ENCODE measurements at places on chromosomes 3 and 15.

DNA sequence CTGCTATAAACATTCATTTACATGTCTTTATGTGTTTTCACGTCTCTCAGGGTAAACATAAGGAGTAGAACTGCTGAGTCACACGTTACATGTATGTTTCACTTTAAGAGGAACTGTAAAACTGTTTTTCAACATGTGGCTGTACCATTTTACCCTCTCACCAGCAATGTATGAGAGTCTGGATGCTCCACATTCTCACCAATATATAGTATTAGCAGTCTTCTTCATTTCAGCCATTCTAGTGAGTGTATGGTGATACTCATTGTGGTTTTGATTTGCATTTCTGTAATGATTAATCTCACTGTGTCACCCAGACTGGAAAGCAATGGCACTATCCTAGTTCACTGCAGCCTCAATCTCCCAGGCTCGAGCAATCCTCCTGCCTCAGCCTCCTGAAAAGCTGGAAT is 37.1 kb downstream of the PHC3 start:
- no peak for DNase-seq

DNA sequence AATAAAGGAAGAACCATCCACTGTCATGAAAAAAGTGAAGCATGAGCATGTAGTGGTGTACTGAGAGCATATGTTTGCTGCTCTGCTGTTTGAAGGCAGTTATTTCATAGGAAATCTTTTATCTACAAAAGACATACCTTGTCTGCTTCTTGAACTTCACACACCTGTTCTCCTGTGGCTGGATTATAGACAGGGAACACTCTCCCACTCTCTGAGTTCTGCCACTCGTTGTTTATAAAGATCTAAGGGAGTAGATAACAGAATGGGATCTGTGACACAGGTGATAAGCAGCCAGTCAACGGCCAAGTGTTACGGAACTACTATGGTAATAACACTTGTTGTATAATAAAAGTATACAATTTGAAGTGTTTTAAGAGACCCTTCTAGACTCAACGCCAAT is 51.5 kb downstream of the ALDH1A2 start:
- no peak for DNase-seq

GRCh38 chr3:121998030-121998580 is 23.9 kb downstream of the ILDR1 start:
- DNase-seq: no peak

DNA sequence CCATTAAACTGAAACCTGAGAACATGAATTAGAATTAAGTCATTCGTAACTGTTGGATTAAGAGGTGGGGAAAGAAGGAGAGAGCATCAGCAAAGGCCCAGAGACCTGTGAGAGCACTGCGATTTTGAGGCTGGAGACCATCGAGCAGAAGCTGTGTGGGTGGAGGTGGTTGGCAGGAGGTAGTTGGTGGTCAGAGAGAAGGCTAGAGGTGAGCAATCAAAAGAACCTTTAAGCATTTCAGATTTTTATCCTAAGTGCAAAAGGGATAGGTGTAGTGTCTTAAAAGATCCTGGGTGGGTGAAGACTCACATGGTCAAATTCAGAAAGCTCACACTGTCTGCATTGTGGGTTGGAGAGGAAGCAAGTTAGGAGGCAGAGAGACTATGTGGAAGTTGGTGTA is 65.1 kb upstream of the TEX264 start:
- no peak for DNase-seq

- DNase-seq: peak; percentile 65
Measured at GRCh38 chr15:20356444-20356910, 185.1 kb downstream of the GOLGA6L6 start.

GRCh38 chr3:168094580-168094876 is 1.2 kb downstream of the GOLIM4 start:
- no peak for DNase-seq

- no peak for DNase-seq
Measured at GRCh38 chr3:139558351-139559266, 19.1 kb upstream of the RBP1 start.

DNA sequence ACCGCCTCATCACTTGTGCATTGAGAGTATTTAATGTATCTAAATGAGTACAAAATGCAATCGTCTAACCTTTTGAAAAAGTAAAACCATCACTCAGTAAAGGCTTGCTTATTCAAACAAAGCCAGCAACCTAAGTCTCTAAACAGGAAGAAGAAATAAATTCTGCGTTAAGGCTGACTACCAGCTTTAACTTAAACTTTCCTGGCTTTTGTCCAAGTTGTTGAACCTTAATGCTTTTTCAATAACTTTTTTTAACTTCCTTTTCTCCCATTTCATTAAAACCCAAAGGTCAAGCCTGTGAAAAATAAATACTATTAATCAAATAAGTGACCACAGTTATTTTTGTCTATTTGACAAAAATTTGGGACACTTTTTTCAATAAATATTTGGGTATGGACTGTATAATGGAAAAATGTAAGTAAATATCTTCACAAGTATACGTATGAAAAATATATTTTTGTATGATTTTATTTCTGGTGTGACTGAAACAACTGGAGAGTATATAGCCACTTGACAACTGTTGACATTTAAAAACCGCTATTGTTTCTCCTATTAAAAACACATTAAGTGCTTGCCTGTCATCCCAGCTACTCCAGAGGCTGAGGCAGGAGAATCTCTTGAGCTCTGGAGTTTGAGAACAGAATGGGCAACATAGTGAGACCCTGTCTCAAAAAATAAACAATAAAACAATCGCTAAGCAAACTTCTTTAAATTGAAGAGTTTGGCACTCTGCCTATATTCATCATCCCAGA is 2.9 kb downstream of the KLHL24 start:
- no peak for DNase-seq

- DNase-seq: no peak
Measured at GRCh38 chr15:68634122-68634482, 55.3 kb downstream of the CORO2B start.

GRCh38 chr3:125350597-125350996 is 24.5 kb downstream of the ZNF148 start:
- no peak for DNase-seq

DNA sequence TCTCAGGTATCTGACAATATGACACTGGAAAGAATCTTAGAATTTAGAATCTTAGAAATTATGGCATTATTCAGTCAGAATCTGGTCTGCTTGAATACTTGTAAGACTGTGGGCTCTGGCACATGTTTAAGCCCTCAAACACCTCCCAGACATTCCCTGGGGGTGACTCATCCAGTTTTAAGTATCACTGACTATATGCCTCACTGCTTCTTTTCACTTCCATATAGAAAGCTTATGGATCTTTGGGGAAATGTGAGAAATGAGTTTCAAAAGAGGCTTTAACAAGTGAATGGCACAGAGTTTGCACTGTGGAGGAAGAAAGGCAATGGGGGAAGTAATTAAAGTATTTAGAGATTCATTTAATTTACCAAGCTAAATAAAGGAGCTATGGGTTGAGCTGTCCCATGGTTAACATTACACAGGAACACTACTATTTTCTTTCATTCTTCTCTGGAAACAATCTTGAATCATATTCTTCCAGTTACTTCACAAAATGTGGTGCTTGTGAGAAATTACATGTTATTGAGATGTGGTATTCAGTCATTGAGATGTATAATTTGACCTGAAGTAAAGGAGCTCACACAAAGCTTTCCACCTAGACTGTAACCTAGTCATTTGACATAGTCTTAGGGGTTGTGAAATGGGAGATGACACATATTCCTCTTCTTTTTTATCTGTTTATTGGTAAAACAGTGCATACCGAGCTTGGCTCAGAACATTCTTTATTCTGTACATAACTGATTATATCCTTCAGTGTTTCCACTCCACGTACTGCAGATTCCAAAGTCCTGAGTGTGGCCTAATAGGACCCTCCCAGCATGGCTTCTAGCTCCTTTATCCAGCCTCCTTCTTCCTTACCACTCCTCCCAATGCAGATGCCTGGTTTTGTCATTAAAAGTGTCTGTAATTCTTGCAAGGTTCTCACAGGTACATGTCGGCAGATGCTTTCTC is 544.6 kb upstream of the NECTIN3 start:
- no peak for DNase-seq

GRCh38 chr3:23859012-23859743 is 53.4 kb downstream of the UBE2E1 start:
- no peak for DNase-seq

DNA sequence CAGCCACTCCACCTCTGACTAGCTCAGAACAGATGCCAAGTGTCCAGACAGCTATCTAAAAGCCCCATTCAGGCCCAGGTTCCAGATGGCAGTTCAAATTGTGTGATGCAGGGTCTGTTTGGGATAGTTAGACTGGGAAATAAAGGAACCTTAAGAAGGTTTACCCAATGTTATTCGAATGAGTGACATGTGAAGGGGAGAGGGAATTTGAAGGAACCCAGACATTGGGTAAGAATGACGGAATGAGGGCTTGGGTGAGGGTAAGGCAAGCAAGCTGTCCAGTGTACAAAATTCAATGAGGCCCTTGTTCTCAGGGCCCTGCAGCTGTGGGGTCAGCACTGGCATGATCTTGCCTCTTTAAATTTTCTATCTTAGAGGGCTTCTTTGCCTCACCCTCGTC is 34.1 kb downstream of the ATP13A5 start:
- no peak for DNase-seq

DNA sequence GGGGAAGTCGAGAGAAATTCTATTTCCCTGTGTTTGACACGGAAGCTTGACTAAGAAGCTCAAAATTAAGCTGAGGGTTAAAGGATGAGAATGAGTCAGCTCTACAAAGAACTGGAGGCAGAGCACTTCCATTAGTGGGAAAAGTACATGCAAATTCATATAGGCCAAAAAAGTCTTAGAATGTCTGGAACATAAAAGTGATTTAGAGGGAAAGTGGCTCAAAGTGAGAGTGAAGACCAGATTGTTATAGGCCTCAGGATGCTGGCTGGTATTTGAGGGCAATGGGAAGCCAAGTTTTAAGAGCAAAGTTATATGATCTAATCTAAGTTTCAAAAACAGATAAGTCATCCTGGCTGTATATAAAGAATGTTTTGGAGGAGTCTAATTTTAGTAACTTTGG is 857.3 kb downstream of the NAALADL2 start:
- no peak for DNase-seq

DNA sequence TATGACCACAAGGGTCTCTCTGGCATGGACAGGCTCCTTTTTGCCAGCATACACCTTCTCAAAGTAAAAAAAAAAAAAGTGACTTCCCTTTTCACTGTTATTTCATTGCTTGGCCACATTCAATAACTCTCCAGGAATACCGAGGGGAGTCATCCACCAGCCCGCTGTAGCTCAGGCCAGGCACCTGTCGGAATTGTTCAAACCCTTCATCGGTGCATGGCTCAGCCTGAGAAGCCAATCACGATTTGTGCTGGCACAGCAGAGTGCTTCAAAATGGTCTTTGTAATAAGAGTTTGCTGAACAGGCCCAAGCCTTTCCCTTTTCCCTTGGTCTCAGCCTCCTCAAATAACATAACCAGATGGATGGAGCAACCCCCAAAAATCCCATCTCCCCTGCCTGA is 145.4 kb downstream of the PDZRN3 start:
- DNase-seq: no peak

DNA sequence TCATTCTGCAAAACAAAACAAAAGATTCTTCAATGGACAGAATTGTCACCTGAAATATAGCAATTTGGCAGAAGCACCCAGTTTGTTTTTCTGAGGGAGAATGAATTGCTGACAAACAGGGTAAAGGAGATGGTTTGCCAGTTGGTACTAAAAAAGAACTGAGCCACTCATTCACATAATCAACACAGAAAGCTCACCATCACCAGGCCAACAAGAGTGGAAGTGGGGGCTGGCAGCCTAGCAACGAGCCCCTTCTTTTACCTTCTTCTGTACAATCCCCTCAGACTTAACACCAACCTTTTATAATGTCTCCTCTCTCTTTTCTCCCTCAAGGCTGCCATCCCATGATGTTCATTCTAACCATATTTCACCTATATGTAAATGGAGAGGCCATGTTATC is 5.9 kb downstream of the TOP2B start:
- DNase-seq: no peak

- no peak for DNase-seq
Measured at GRCh38 chr15:98401029-98401428, 247.3 kb upstream of the IGF1R start.

DNA sequence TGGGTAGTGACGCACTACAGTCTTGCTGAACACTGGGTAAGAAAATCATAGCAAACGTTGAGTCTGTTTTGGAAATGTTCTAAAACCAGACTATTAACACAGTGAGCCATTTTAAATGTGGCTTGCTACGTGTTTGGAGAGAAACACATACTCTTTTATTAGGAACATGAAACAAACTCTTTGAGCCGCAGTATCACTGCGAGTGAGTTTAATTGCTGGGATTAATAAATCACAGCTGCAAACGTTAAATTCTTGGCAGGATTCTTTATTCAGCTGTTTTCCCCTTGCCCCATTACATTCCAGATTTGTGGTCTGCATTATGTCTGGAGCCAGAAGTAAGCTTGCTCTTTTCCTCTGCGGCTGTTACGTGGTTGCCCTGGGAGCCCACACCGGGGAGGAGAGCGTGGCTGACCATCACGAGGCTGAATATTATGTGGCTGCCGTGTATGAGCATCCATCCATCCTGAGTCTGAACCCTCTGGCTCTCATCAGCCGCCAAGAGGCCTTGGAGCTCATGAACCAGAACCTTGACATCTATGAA is 33.6 kb downstream of the BTD start:
- DNase-seq: no peak

DNA sequence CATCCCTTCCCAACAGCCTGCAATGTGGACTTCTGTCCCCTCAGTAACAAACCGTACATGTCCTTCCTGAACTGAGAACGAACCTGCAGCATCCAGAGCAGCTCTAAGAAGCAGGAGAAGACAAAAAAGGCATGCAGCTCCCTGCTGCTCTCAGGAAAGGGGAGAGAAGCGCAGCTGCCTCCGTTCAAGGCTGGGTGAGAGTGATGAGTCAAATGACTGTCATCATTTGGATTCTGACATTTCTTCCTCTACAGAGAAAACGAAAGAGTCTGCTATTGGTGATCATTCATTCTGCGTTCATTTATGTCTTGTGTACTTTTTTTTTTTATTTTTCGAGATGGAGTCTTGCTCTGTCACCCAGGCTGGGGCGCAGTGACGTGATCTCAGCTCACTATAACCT is 677.8 kb downstream of the FHIT start:
- DNase-seq: no peak

GRCh38 chr3:278300-279064 is 81.9 kb downstream of the CHL1 start:
- no peak for DNase-seq

DNA sequence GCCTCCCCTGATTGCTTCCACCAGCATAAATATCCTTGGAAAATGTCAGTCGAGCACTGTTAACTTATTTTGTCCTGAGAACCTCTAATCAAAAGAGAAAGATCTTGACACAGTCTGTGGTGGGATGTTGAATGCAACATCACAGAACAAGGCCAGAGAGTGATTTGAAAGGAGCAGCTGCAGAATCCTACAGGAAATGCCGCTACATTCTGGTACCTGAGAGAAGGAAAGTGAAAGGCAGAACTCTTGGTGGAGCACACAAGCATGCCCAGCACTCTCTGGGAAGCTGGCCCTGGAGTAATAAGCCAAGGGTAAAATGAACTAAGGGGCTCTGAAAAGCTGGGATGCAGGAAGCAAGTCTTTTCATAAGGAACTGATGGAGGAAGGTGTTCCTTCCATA is 75.8 kb downstream of the CBLB start:
- DNase-seq: no peak

Data from activated T-helper 1 cell treated with Interleukin-2 at 50 U/mL for 16 hours (primary cell).